Right ventricle myocardium inferior (tissue), 1 donor: ENCODE measurements at places on chromosomes 5 and 9. TPM values are rescaled to one million over a fixed set of nuclear protein-coding genes. Genes with fewer than 3 reads are reported as not detected.

- DNase-seq = no peak
These were observed 24.6 kb upstream of the JADE2 start for GRCh38 chr5:134500699-134501430.

The TRIM41 gene
- total RNA-seq = 20.9 TPM

DNA sequence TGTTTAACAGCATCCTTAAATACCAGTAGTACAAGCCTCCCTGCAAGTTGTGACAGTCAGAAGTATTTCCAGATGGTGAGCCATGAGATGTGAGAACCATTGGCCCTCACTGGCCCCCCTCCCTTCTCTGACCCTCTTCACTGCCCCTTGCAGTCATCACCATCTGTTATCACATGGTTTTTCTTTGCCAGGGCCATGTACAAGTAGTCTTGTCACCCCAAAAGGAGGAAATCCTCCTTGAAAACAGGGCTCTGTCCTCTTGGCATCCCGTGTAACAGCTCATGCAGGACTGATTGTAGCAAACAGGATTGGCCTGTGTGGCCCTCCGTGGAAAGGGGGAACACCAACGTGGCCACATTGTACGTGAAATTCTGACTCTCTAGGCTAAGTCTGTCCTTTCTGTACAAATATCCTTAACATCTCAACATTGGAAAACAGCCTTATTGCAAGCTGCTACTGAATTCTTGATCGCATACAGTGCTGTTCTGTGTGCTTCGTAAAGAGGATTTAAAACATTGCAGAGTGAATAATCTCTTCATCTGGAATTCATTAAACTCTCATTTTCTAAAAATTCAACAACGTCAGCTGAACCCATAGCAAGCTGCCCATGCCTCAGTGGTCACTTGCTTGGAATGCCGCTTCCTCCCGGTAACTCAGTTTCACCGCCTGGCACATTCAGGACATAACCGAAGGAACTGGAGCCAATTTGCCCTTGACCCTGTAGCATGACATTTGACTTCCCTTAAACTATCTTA lies 171.7 kb downstream of the ATPSCKMT start:
- no peak for DNase-seq

The IFNA21 gene
- total RNA-seq = not detected

DNA sequence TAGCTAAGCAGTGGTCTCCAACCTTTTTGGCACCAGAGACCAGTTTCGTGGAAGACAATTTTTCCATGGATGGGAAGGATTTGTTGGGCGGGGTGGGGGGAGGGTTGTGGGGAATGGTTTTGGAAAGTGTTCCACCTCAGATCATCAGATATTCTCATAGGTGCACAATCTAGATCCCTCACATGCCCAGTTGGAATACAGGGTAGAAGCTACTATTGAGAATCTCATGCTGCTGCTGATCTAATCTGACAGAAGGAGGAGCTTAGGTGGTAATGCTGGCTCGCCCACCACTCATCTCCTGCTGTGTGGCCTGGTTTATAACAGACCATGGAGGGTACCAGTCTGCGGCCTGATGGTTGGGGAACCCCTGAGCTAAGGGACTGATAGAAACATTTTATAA lies 662.7 kb upstream of the RGMB start:
- no peak for DNase-seq

The CYSRT1 gene
- not detected for total RNA-seq

- peak; percentile 70 for DNase-seq
These were observed 186.1 kb upstream of the MAST4 start for GRCh38 chr5:66410122-66410521.
